Type B pancreatic cell (in vitro differentiated cells): ENCODE measurements at places on chromosomes 2 and 18.

DNA sequence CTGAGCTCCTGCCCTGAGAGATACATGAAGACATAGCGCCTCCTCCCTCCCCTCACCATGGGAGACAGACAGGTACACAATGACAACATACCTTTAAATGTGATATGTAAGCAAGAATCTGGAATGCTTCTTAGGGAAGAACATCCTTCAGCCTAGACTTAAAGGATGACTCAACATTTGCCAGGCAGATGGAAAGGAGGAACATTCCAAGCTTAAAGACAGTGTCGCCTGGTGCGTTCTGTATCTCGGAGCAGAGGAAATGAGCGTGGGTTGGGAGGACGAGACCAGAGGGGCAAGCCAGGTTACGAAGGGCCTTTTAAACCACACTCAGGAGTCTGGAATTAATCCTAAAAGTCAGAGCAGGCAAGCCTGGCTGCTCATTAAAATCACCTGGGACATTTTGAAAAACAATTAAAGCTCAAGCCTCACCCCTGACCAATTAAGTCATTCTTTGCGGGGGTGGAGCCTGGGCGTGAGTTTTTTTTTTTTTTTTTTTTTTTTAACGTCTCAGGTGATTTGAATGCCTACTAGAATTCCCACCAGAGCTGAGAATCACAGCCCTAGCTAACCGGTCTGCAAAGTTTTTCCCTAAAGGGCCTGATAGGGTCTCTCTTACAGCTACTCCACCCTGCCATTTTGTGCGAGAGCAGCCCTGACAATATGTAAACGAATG lies 131.2 kb upstream of the SEC11C start:
- peak overlapping the region; percentile 89 for H3K27ac ChIP-seq
- no peak for DNase-seq
- H3K4me3 ChIP-seq: peak overlapping the region; percentile 70

DNA sequence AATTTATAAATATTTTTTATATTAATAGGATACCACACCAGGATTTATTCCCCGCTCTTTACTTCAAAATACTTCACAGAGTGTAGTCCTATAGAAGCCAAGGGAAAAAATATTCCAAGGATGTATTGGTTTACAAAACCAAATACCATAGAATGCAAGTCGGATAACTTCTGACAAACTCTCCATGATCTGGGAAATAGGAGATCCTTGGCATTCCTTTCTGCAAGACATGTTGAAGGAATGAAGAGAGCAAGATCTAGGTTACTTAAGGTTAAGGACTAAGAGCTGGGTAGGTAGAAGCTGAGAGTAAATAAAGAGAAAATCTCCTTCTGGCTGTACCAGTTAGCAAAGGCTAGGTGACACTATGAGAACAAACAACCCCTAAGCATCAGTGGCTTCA lies 141.2 kb downstream of the LRATD1 start:
- H3K36me3 ChIP-seq: no peaks in the 10 kb centered on the region
- peaks cover 4% of the 10 kb centered on the region for H3K27me3 ChIP-seq
- no peaks in the 10 kb centered on the region for H3K4me1 ChIP-seq
- no peak overlapping the region for H3K4me3 ChIP-seq
- H3K27ac ChIP-seq: no peak overlapping the region

DNA sequence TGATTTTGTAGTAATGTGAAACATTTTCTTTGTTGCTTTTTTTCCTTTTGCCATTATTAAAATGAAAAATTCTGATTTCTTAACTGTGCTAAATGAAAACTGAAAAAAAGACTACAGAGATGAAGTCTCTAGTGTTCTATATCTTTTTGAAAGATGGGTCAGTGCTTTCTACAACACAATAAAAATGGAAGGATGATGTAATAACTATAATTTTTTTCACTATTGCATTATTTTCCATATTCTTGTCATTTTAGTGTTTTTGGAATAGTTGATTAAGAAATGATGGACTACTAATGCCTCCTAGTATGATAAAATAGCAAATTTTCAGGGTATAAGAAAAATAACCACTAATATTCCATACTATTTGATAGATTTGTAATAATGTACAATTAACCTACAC lies 7.2 kb downstream of the PSMD14 start:
- H3K36me3 ChIP-seq: peaks cover 5% of the 10 kb centered on the region
- peaks cover 16% of the 10 kb centered on the region for H3K4me1 ChIP-seq
- DNase-seq: no peak
- H3K27me3 ChIP-seq: no peaks in the 10 kb centered on the region

DNA sequence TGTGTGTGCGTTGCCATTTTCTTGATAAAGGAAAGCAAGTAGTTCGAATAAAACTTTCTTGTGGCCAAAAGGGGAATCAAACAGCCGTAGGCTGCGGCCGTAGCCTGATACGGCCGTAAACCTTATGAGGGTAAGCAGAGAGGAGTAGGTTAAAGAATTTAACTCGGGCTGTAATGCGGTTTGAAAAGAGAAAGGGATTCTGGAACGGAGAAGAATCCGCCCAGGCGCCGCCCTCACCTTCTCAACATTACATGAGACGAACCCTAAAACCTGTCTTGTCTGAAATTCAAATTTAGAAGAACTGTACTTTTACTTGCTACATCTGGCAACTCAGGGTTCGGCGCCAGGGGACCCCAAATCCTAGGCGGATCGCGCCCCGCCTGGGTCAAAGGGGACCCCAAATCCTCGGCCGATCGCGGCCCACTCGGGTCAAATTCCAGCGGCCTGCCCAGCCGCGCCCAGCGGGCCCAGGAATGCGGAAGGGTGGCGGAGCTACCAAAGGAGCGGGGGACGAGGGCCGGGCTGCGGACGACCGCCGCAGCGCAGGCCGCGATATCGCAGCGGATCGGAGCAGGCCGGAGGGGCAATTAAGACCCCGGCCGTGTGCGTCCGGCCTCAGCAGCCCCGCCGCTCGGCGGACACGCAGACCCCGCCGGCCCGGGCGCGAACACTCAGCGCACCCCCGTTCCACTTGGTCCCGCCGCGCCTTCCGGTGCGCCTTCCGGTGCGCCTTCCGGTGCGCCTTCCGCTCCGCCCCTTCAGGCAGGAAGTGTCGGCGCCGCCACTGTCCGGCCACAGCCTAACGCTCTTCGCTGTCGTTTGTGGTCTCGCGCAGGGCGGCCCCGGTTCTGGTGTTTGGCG lies at the start of gene MYL12B:
MYL12B (plus strand) TSS at position 761 of the 861 bp plus-strand sequence. CDS start 10,766 bp downstream, outside the sequence.
- peaks cover 33% of the 10 kb centered on the region for H3K4me1 ChIP-seq
- peak; percentile 85 for DNase-seq
- H3K27me3 ChIP-seq: no peaks in the 10 kb centered on the region
- peak within 1 kb of the TSS; percentile 96 for H3K4me3 ChIP-seq

DNA sequence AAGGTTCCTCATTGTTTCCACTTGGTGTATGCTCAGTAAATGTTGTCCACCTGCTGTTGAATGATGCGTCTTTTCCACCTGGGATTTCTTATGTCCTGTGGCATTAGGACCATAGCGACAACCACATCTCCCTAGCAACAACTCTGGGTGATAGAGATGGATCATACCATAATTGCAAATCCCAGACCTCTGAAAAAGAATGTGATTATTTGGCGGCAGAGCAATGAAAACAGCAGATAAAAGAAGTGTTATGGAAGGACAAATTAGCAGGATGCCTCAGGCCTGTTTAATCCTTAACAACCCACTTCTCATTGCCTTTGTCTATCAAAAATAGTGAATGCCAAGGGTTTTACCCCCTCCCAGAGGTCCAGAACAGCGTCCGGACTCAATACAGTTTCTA lies 278.9 kb downstream of the TSN start:
- DNase-seq: no peak
- H3K27me3 ChIP-seq: peaks cover 7% of the 10 kb centered on the region
- no peaks in the 10 kb centered on the region for H3K36me3 ChIP-seq
- H3K4me1 ChIP-seq: peaks cover 6% of the 10 kb centered on the region

- H3K36me3 ChIP-seq: peaks cover 19% of the 10 kb centered on the region
- no peak overlapping the region for H3K4me3 ChIP-seq
- no peak overlapping the region for H3K27ac ChIP-seq
Observed at GRCh38 chr18:77063260-77063659, 69.3 kb downstream of the MBP start.

GRCh38 chr2:8573234-8573941 lies 108.5 kb upstream of the ID2 start:
- H3K27ac ChIP-seq: no peak overlapping the region
- H3K4me1 ChIP-seq: peaks cover 53% of the 10 kb centered on the region
- no peaks in the 10 kb centered on the region for H3K27me3 ChIP-seq
- H3K4me3 ChIP-seq: no peak overlapping the region

DNA sequence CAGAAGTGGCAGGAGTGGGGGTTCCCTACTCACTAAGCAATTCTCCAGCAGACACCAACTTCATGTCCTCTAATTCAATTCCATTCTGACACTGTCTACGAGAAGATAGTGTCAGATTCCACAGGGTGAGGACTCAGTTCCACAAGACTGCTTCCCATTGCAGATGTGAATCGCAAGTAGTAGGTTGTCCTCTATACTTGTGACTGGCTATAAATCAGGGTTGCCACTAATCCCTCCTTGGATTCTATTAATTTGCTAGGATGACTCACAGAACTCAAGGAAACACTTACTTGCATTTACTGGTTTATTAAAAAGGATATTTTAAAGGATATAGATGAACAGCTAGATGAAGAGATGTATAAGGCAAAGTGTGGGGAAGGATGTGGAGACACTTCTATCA lies 184.1 kb upstream of the ACVR2A start:
- H3K36me3 ChIP-seq: no peaks in the 10 kb centered on the region
- H3K4me3 ChIP-seq: no peak overlapping the region
- no peak overlapping the region for H3K27ac ChIP-seq
- DNase-seq: no peak

GRCh38 chr2:241272303-241273209 lies 42.9 kb downstream of the HDLBP start:
- peak overlapping the region; percentile 81 for H3K27ac ChIP-seq
- DNase-seq: peak; percentile 77

- peaks cover 8% of the 10 kb centered on the region for H3K4me1 ChIP-seq
- H3K36me3 ChIP-seq: peaks cover 10% of the 10 kb centered on the region
- H3K27ac ChIP-seq: no peak overlapping the region
- no peak for DNase-seq
- H3K27me3 ChIP-seq: no peaks in the 10 kb centered on the region
- H3K4me3 ChIP-seq: no peak overlapping the region
Observed at GRCh38 chr2:96811917-96812316, 4.2 kb upstream of the CNNM3 start.

DNA sequence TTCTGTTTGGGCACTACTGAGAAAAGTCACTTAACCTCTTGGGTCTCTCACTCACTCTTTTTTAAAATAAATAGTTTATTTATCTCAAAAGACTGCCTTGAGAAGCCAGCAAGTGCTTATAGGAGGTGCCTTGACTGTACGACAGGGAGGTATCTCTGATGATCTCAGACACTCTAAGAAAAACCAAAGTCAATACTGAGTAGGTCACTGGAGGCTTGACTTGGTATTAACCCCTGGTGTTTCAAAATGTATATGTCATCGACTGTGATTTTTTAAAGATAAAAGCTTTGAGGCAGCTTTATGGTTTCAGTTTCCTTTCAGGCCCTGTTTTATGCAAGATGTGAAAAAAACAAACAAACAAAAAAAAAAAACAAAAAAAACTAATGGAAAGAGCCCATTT lies 33.7 kb downstream of the MREG start:
- no peak overlapping the region for H3K4me3 ChIP-seq
- no peak overlapping the region for H3K27ac ChIP-seq
- no peak for DNase-seq
- peaks cover 2% of the 10 kb centered on the region for H3K4me1 ChIP-seq
- H3K27me3 ChIP-seq: no peaks in the 10 kb centered on the region

DNA sequence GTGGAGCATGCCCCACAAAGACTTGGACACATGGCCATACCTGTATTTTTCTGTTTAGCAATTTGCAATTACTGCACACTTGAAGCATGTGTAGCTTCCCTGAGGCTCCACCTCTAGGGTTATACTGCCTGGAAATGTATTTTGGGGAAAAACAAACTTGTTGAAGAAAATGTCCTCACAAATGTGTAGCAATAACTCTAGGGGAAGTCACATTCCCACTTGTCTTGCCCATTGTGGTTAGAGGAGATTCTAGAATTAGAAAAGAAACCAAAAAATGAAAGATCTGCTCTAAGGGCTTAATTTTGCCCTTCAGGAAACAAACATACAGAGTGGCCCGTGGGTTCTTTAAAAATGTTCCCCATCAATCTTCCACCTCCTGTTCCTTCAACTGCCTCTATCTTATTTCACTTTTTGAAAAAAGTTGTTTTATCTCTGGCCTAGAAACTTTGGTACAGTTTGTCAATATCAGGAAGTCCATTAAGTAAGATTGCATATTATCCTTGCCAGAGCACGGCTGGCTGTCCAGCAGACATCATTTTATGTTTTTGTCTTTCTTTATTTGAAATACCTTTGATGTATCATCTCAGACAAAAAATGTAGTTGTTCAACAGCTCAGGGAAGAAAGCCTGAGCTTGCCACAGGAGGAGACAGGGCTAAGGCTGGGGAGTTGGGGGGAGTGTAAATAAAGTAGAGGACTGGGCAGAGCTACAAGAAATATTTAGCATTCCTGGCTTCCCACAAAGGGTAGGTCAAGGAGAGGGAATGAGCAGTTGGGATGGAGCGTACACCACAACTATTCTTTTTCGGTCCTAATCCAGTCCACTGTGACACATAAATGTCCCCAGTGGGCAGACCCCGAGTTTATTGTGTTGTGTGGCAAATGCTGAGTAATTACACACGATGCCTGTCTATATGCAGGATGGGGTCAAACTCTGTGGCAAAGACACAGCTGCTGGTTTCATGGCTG lies 96.8 kb upstream of the CDC42EP3 start:
- H3K36me3 ChIP-seq: peaks cover 4% of the 10 kb centered on the region
- no peak for DNase-seq
- H3K27me3 ChIP-seq: no peaks in the 10 kb centered on the region

- no peaks in the 10 kb centered on the region for H3K36me3 ChIP-seq
- peaks cover 8% of the 10 kb centered on the region for H3K4me1 ChIP-seq
- peak overlapping the region; percentile 18 for H3K27ac ChIP-seq
- H3K27me3 ChIP-seq: peaks cover 3% of the 10 kb centered on the region
- no peak for DNase-seq
- no peak overlapping the region for H3K4me3 ChIP-seq
Observed at GRCh38 chr2:103788951-103789350, 1027.1 kb downstream of the TMEM182 start.

- no peaks in the 10 kb centered on the region for H3K27me3 ChIP-seq
- DNase-seq: no peak
- no peaks in the 10 kb centered on the region for H3K36me3 ChIP-seq
- no peak overlapping the region for H3K4me3 ChIP-seq
- no peak overlapping the region for H3K27ac ChIP-seq
Observed at GRCh38 chr2:220966636-220967035, 605.5 kb downstream of the EPHA4 start.

DNA sequence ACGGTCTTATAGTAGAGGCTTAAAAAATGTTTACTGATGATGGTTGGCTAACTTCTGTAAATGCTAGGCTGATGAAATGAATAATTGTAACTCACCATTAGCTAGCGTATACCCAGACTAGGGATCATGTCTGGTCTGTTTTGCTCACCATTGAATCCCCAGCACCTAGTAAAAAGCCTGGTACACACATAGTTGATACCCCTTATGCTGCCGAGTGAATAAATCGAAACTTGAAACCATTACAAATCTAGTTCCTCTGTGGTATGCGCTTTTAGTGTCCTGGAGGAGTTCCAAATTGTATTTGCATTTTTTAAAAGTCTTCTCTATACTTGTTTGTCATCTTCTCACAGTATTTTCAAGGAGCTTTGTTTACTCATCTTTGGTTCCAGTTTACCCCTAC lies 1.3 kb downstream of the TAF1B start:
- H3K4me3 ChIP-seq: peak overlapping the region; percentile 93
- H3K36me3 ChIP-seq: peaks cover 16% of the 10 kb centered on the region
- no peaks in the 10 kb centered on the region for H3K27me3 ChIP-seq
- peaks cover 26% of the 10 kb centered on the region for H3K4me1 ChIP-seq
